ENCODE measurements at places on chromosomes 11 and 22. TPM values are rescaled to one million over a fixed set of nuclear protein-coding genes. Genes with fewer than 3 reads are reported as not detected.
A peak's percentile ranks its signal among the peaks of the same experiment; 100 is the strongest.

The IFITM1 gene
- total RNA-seq = 2.5 TPM

The CCDC89 gene
- 0.56 TPM for total RNA-seq

The NRGN gene
- 3.8 TPM for total RNA-seq

The OR8D1 gene
- not detected for total RNA-seq

The GLYAT gene
- total RNA-seq = not detected

The SLC5A1 gene
- 0.66 TPM for total RNA-seq

The DDI1 gene
- total RNA-seq = not detected

The RNF215 gene
- total RNA-seq = 22.0 TPM

The FGF4 gene
- not detected for total RNA-seq

GRCh38 chr11:37353192-37353591, 755.2 kb upstream of the RAG2 start:
- no peak for DNase-seq

DNA sequence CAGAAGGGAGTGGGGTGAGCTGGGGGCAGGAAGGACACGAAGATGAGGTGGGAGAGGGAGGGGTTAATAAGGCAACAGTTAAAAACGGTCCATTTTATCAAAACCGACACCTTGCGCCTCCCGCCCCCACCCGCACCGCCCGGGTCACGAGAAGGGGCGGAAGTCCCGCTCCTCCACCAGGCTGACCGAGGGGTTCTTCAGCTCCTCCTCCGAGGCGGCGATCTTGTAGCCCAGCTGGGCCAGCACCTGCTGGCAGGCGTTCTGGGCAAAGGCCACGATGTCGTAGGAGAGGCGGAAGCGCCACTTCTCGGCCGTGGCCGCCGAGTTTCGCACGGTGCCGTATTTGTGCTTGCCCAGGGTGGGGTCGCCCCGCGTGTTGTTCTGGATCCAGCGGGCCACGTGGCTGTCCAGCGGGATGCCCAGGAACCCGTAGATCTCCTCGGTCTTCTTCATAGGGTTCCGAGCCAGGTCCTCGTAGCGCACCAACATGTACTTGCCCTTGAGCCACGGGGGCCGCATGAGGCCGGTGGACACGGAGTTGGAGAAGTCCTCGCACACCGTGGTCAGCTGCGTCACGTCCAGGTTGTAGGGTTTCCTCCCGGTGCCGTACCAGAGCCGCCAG, 15.8 kb downstream of the CHST1 start:
- no peak for DNase-seq

- DNase-seq = no peak
Observed at GRCh38 chr11:111407652-111408051, 28.6 kb upstream of the POU2AF1 start.

GRCh38 chr11:73961321-73961720, 10.5 kb downstream of the DNAJB13 start:
- DNase-seq = no peak

DNA sequence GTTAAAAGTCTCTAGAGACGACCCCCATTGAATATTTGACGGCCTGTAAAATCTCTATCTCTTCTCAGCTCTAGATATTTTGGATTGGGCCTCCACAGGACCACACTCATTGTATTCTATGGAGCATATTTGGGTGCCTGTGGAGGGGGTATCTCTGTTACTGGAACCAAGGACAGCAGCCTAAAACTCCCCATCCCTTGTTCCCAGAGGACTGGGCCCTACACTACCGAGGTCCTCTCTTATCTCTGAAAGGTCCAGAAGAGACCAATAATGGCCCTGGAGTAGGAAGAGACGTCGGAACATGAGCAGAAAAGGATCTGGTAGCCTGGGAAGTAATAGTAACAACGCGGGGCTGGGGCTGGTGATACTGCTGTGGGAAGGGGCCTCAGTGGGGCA, 542 bp downstream of the HPS4 start:
- DNase-seq = no peak

- no peak for DNase-seq
Observed at GRCh38 chr11:81394311-81394710, 1339.4 kb downstream of the FAM181B start.

GRCh38 chr11:114190630-114191029, 105.6 kb upstream of the NNMT start:
- DNase-seq = no peak

DNA sequence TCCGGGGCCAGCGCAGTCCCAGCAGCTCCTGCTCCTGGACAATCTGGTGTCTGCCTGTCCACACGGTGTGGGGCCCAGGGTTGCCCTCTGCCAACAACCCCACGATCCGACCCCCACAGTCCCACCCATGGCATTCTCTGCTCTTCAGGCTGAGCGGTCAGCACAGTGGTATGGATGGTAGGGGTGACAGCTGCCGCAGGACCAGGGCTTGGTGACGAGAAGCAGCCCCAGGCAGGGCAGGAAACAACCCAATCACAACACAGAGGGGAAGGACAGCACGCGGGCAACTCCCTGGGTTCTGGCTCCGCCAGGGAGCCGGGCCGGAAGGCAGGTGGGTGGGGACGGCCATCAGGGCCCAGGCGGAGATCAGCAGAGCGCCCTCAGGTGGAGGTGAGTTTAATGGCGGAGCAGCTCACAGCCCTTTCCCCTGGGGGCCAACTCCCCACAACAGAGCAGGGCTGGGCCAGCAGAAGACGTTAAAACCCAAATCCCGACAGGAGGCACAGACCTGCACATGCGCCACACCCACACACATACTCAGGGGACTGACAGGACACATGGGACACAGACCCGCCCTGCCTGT, 5.3 kb upstream of the CHADL start:
- no peak for DNase-seq

DNA sequence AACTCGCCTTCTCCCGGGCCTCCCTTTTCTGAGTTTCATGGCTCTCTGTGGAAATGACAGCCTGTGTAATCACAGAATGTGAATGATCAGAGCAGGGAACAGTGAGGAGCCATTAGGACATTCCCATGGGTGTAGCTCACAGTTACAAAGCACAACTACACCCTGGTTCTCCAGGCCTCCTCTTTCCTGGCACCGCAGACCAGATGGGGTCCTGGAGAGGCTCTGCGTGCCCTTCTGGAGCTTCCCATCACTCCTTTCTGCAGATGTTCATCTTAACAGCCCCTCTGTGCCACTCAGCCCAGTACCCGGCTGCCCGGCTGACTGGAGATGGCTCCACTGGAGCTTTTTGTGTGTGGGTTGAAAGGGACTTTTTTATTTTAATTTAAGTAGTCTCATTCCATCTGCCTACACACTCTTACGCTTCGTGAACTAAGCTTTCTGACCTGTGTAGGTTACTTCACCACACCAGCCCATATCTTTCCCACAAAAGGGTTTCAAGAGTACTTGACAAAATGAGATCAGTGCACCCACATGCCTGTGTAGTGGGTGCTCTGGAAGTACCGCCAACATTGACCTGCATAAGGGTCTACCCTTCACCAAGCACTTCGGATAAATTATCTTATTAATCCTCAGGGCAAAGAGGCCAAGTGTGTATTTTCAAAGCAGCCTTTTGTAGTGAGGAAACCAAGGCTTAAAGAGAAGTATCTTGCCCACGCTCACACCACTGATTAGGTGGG, 29.8 kb downstream of the SREBF2 start:
- no peak for DNase-seq

- DNase-seq = no peak
Observed at GRCh38 chr11:61846362-61847020, 18.4 kb downstream of the FADS2 start.

DNA sequence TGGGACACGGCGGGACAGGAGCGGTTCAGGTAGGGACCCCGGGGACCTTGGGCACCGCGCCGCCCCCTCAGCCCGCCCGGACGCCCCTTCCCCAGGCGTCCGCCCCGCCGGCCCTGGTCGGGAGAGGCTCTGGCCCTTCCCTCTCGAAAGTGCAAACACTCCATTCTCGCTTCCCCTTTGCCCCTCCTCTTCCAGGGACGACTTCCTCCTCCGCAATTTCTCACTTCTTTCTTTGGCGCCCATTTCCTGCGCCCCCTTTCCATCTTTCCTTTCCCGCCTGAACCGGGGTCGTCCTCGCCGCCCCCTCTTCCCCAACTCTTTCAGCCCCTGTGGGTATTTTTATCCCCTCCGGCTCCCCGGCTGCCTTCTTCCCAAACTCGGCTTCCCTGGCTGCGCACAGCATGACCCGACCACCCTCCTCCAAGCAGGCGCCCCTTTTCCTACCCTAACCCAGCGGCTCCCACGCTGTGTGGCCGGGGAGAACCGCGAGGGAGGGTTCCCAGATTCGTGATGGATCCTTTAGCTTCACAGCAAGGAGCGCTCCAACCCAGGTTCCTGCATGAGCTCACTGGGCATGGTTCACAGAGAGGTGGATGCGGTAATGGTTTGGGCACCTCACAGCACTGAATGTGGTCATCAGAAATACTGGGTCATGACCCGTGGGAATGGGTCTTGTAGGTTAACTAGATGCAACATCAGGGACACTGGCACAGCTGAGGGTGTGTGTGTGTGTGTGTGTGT, 689 bp downstream of the RAB39A start:
- no peak for DNase-seq

DNA sequence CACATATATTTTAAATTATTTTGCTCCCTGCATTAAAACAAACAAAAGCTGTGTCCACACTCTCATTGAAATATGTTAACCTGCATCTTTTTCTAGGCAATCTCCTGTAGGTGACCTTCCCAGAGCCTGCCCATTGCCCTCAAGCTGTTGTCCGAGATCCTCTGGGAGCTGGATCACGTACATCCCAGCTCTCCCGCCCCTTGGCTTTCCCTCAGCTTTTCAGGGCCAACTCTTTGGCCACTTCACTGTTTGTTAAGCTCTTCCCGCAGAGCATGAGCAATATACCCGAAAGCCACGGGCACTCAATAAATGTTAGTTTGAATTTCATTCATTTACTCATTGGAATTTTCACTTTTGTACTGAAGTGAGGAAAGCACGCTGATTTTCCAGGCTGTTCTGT, 32.2 kb downstream of the ELMOD1 start:
- no peak for DNase-seq

- no peak for DNase-seq
Observed at GRCh38 chr11:62489204-62489603, 57.4 kb downstream of the AHNAK start.

GRCh38 chr11:17209939-17210245, 2.1 kb upstream of the PIK3C2A start:
- DNase-seq = no peak

DNA sequence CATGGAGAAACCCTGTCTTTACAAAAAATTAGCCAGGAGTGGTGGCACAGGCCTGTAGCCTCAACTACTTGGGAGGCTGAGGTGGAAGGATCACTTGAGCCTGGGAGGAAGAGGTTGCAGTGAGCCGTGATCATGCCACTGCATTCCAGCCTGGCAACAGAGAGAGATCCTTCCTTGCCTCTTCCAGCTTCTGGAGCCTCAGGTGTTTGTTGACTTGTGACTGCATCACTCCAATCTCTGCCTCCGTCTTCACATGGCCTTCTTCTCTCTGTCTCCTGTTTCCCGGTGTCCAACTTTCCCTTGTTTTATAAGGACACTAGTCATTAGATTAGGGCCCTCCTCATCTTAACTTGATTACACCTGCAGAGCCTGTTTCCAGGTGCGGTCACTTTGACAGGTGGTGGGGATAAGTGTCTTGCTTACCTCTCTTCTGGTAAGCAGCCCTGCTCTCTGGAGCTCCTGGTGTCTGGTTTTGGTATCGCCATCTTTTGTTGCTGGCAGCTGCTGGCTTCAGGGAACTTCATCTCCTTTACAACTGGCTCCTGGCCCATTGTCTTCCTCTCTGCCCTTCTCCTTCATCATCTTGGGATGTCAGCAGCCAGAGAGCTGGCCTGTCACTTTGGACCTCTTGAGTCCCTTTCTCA, 8.2 kb upstream of the USP2 start:
- DNase-seq = no peak

DNA sequence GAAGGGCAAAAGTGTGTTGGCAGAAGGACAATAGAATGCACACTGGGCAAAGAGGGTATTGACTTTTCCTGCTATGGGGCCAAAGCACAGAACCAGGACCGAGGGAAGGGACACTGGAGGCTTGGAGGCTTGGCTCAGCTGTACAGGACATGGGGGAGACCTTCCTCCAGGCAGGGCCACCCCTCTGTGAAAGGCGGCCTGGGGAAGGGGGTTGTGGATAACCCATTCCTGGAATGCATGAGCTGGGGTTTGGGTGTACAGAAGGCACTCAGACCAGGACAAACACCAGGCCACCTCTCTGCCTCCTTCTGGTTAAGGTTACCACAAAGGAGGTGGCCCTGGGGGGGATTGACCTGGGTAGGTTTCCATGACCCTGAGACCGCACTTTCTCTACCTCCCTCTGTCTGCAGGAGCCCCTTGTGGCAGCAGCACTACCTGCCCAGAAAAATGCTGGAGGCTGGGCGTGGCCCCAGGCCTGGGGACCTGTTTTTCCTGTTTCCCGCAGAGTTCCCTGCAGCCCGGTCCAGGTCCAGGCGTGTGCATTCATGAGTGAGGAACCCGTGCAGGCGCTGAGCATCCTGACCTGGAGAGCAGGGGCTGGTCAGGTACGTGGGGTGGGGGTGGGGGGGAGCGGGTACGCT, 9.6 kb downstream of the P2RY2 start:
- peak; percentile 81 for DNase-seq

- DNase-seq = no peak
Observed at GRCh38 chr22:48807155-48807554, 1020.5 kb downstream of the BRD1 start.

DNA sequence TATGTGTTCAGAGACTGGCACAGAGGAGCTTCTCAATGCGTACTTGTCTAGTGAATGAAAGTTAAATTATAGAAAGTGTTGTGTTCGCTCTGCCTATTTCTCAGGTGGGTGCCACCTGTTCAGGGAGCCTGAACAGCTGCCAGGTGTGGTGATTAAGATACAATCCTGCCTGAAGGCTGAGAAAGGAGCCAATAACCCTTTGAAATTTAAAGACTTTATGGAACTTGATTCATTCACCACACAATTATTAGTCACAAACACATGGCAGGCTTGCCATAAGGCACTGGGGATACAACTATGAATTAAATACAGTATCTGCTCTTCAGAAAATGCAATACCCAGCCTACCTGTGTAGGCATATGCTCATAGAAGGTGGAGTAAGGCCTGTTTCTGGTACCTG, 92.9 kb upstream of the AMOTL1 start:
- peak; percentile 91 for DNase-seq

Measured in mammary epithelial cell (primary cell).